ENCODE measurements at places on chromosomes 7 and 10.
A peak's percentile ranks its signal among the peaks of the same experiment; 100 is the strongest.

GRCh38 chr10:122021828-122022227, 32.9 kb downstream of the TACC2 start:
- no peak for DNase-seq

GRCh38 chr7:71363223-71363622, 231.3 kb downstream of the GALNT17 start:
- no peak for DNase-seq

GRCh38 chr10:91054325-91054724, 133.4 kb upstream of the ANKRD1 start:
- DNase-seq, result no peak

- no peak for DNase-seq
Measured at GRCh38 chr10:132498562-132499366, 38.8 kb upstream of the INPP5A start.

DNA sequence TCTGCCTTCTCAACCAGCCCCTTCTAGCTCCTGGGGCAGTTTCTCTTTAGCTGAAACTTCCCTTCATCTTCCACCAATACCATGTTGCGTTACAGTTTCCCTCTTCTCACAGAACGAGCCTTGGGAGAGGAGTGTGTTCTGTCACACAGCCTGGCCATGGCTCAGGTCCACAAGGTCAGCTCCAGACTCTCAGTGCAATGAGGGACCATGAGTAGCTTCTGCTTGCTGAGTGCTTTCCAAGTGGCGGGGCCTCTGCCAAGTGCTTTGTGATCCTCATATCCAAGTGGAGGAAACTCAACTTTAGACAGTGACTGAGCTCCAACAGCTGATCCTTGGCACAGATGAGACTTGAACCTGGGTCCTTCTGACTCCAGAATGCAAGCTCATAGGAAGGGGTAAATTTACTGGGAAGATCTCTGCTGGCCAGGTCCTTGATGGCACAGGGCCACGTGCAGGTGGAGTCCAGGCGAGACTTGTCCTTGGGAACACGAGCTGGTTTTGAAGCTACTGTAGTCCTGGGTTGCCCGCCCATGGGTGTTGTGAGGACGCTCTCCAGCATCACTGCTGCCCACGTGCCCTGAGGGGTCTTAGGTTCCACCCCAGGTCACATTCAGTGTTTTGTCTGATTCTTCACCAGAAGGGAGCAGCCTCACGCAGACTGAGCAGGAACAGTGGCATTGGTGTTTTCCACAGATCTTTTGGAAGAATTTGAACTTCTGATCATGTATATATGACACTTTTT, 238.0 kb downstream of the EBF3 start:
- no peak for DNase-seq

DNA sequence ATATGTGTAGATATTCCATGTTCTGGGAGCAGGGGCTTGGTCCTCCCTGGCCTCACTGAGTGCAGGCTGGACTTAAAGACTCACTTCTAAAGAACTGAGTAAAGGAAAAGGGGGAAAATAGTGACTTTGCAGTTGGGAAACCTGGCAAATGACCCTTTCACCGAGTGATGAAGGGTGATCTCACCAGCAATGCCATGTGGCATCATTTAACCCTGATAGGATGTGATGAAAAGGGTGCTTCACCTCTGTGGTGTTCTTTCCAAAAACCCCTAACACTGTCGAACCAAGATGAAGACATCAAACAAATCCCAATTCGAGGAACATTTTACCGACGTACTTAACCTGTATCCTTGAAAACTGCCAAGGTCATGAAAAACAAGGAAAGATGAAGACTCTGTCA, 71.9 kb downstream of the AOAH start:
- no peak for DNase-seq

DNA sequence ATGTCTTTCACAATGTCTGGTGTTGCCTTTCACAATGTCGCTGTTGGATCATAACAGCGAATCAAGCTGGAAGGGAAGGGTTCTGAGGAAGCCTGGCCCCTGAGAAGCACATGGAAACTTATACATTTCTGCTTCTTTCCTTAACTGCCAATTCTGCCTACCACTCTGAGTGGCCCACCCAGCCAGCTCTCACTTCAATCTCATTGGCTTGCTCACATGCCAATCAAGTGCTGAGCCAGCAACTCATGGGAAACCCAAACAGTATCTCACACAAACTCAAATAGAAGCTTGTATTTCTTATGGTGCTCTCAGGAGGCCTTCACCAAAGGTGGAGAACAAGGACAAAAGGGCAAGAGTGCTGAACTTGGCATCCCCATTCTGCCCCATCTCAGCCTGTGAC, 117.4 kb upstream of the GPR26 start:
- no peak for DNase-seq

- no peak for DNase-seq
Measured at GRCh38 chr7:79091661-79092060, 361.8 kb downstream of the MAGI2 start.

DNA sequence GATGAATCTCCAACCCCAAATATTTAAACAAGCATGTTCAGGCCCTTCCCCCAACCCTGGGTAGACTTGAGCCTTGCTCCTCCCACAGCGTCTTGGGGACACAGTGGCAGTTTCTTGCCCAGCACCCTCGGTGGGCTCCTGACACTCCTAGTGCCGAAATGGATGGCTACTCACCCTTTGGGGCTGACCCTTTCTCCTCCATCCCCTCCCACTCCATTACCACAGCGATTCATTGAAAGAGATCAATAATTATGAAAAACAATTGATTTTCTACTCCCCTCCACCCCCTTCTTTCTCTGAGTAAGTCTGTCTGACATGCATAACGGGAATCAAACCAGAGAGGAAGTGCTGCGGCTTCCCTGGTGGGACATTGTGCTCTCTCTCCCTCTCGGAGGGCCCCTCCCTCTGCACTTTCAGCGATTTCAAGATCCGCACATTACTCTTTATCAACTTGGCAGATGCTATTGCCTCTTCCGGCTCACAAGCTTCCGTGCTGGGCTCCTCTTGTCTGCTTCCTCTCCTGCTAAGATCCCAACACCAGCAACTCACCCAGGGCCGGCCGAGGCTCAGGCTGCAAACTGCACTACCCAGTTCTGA, 79.0 kb upstream of the PLXNA4 start:
- DNase-seq, result peak; percentile 17

DNA sequence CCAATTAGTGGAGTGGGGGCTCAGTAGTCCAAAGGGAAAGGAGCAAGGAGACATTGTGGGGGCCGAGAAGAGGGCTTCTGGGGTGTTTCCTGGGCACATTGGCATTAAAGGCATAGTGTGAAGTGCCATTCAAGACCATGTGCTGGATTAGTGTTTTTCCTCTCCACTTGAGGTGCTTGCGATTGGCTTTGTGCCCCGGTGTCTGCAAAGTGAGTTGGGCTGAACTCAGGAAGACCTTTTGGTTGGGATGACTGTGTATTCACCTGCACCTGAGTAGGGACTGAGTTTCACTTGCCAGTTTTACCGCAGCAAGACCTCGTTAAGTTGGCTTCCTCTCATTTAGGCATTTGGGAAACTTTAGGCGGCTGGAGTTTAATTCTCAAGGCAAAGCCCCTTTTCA, 73.0 kb downstream of the TCF7L2 start:
- no peak for DNase-seq

DNA sequence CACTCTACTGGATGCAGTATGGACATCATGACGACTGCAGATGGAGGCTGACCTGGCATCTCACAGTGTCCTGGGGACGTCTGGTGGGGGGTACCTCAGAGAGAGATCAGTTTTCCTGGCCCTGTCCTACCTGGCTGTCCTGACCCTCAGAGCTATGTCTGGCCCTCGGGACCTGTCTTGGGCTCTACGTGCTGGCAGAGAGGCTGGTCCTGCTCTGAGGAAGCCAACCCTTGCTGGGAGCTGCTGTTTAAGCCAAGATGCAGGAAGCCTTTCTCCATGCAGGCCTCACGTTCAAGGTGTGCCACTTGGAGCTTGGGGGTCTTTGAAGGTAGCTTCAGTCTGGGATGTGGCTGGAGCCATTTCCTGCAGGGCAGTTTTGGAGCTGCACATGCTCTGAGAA, 42.1 kb upstream of the CXCL12 start:
- no peak for DNase-seq

- DNase-seq, result peak; percentile 57
Measured at GRCh38 chr10:116385994-116386809, 41.4 kb upstream of the PNLIPRP3 start.

DNA sequence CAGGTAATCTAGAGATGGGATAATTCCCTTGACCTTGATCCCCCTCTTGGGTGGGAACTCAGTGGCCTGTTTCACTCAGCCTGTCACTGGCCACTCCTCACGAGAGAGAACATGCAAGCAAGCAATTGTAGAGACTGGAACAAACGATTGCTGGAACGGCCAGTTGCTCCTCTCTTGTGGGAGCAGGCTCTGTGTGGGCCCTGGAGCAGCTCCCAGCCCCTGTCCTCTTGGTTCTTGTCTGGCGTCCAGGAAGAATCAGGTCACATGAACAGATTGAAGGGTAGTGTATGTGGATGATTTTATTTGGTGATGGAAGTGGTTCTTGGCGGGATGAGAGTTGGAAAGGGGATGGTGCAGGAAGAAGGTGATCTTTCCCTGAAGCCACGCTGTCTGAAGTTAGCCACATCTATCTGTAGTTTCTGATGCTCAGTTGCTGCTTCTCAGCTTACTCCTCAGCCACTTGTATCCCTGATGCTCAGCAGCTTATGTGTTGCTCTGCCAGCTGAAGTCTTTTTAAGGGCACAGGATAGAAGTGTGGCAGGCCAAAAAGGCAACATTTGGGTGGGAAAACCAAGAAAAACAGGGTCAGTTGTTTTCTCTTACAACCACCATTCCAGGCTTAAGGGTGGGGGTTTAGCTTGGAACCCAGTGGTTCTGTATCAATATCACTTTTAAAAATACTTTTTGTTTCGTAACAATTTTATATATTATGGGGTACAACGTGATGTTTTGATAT, 15.9 kb downstream of the RNF133 start:
- no peak for DNase-seq

DNA sequence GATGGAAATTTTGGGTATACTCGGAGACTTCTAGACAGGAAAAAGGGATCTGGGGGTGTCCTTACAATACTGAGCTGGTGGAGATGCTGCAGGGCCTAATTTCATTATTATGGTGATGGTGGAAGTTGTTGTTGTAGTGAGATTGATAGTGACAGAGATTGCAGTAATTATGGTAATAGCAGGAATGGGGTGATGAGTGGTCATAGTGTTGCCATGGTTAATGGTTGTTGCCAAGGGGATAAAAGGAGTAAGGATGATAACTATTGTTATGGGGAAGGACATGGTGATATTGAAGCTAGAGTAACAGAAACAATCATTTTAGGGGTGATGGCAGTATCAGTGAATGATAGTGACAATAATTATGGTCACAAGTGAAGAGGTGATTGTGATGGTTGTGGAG, 27.1 kb upstream of the LBX1 start:
- no peak for DNase-seq

GRCh38 chr10:49079072-49079471, 36.2 kb downstream of the VSTM4 start:
- no peak for DNase-seq

DNA sequence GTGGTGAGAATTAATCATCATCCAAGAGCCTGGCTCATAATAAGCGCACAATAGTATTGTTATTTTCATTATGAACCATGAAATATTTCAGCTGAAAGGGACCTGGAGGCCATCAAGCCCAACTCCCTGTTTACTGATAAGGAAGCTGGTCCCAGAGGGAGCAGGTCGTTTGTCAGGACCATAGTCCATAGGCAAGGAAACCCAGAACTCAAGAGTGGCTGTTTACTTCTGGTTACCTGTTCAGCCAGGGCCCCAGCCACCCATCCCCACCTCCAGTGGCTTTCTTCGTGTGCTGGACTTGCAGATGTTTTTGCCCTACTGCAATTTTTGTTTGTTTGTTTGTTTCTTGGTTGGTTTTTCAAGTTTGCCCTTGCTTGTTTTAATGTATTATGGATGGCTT, 152.0 kb downstream of the TPST1 start:
- DNase-seq, result no peak

DNA sequence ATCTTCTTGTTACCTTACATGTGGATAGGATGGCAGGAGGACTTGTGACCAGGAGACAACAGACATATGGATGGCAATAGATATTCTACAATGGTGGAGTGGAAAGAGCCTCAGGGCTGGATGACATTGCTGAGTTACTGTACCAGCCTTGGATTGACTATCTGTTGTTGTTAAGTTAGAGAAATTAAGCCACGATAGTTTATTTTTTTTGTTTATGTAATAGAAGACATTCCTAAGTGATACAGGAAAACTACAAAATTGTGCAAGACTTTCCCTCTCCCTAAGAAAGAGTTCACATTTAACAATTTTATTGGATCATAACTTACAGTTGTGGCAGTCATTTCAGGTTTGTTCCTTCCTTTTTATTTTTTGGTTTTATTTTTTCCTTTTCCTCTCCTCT, 230.7 kb upstream of the CACNA2D1 start:
- no peak for DNase-seq

DNA sequence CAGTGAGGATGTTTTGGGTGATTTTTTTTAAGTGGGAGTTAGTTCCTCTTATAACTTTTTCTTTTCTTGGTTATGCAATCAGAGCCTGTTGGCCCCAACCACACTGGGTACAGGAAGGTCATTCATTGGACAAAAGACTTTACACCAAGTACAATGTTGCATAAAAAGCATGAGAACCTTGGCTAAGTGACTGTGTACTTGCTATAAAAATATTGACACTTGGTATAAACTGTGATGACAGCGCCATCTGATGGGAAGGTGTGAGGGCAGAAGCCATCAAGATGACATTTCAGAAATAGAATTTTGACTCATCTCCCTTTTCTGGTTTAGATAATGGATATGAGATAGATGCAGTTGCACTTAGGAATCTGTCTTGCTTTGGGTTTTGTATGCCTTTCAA, 126.4 kb upstream of the CCDC6 start:
- peak; percentile 51 for DNase-seq
